Activated T-helper 17 cell treated with anti-CD3 and anti-CD28 coated beads, Interleukin-2, amount 50 U/mL, for 72 hours (primary cell): ENCODE measurements at places on chromosomes 6 and 20. TPM values are rescaled to one million over a fixed set of nuclear protein-coding genes. Genes with fewer than 3 reads are reported as not detected.

DNA sequence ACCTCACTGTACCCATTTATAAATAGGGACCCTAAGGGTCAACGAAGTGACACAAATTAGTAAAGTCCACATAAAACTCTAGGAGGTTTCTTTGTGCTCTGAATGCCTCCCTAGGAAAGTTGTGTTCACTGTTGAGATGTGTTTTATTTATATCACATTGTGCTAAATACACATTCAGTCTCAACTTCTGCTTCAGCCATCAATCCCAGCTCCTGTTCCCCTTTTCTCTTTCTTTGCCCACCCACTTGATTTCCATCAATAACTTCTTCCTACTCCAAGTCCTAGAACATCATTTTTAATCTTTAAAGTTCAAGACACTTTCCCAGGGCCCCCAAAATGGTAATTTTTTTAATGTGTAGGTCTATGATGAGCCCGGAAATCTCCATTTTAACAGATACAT, 208.3 kb upstream of the RAB32 start:
- H3K4me3 ChIP-seq: no peak overlapping the region
- no peaks in the 10 kb centered on the region for H3K27me3 ChIP-seq
- H3K4me1 ChIP-seq: no peaks in the 10 kb centered on the region
- H3K36me3 ChIP-seq: no peaks in the 10 kb centered on the region
- ATAC-seq: no peak

- H3K4me1 ChIP-seq: no peaks in the 10 kb centered on the region
- no peak overlapping the region for H3K4me3 ChIP-seq
- ATAC-seq: no peak
- peaks cover 9% of the 10 kb centered on the region for H3K27me3 ChIP-seq
Observed at GRCh38 chr20:24382331-24382730, 87.1 kb upstream of the SYNDIG1 start.

DNA sequence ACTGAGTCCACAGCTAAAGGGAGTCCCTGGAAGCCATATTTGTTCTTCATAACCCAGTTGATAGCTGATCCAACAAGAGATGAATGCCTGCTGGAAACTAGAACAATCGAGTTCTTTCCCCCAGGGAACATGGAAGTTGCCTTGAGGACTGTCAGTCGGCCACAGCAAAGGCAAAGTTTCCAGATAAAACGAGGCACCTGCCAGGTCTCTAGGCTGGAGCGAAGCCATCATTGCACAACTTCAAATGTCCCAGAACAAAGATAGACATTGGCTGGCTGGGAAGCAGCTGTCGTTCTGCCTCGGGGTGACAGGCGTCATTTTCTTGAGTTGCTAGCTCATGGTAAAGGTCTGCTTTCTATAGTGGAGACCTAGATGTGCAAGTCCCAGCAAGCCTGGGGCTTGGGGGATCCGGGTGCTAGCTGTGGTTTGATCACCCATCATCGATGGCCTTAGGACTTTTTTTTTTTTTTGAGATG, 184.4 kb upstream of the ZNF217 start:
- H3K4me3 ChIP-seq: no peak overlapping the region
- no peaks in the 10 kb centered on the region for H3K36me3 ChIP-seq
- H3K27ac ChIP-seq: no peak overlapping the region

CCND3 gene
- 332 TPM for total RNA-seq
